Calu3 (cell line): ENCODE measurements at places on chromosomes 16 and 17.
A peak's percentile ranks its signal among the peaks of the same experiment; 100 is the strongest.

DNA sequence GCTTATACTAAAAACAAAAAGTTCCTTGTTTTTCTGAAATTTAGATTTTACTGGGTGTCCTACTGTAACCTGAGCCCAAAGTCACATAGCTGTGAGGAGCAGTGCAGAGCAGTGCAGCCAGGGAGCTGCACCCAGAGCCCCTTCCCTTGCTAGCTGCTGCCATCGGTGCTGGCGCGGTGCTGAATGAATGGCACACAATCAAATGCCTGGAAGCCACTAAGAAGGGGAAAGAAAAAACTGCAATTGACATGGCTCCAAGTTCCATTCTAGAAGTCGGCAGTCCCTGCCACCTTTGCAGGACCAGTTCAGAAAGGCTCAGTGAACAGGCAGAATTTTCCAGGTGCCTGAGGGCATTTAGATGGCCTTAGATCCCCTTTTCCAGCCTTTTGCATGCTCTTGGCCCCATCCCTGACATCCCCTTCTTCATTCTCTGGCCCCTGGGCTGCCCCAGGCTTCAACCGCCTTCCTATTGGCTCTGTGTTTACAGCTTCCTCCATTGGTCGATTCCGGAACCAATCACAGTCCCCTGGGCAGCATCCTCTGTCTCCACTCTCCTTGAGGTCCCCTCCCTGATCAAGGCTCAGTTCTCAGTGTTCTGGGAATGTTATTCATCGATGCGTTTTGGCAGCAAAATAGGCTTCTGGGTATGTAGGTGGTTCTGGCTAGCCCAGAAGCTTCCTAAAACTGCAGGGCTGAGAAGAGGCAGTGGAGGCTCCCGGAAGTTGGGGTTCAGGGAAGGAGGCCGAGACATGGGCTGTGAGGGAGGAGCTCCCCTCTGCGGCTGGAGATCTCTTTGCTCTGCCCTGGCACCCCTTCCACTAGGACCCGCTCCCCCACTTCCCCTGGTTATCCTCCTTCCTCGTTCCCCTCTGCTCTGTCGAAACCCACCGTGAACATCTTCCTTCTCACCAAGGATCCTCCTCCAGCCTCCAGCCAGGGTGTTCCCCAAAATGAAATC lies 37.9 kb downstream of the ATP2C2 start:
- DNase-seq, result no peak
- no peaks in the 10 kb centered on the region for H3K4me1 ChIP-seq
- H3K27ac ChIP-seq, result no peak overlapping the region
- no peaks in the 10 kb centered on the region for H3K27me3 ChIP-seq

GRCh38 chr17:50134206-50135110 lies 4.5 kb upstream of the SAMD14 start:
- H3K4me3 ChIP-seq, result no peak overlapping the region
- H3K36me3 ChIP-seq, result peaks cover 46% of the 10 kb centered on the region
- peaks cover 13% of the 10 kb centered on the region for H3K4me1 ChIP-seq
- peak; percentile 29 for DNase-seq

DNA sequence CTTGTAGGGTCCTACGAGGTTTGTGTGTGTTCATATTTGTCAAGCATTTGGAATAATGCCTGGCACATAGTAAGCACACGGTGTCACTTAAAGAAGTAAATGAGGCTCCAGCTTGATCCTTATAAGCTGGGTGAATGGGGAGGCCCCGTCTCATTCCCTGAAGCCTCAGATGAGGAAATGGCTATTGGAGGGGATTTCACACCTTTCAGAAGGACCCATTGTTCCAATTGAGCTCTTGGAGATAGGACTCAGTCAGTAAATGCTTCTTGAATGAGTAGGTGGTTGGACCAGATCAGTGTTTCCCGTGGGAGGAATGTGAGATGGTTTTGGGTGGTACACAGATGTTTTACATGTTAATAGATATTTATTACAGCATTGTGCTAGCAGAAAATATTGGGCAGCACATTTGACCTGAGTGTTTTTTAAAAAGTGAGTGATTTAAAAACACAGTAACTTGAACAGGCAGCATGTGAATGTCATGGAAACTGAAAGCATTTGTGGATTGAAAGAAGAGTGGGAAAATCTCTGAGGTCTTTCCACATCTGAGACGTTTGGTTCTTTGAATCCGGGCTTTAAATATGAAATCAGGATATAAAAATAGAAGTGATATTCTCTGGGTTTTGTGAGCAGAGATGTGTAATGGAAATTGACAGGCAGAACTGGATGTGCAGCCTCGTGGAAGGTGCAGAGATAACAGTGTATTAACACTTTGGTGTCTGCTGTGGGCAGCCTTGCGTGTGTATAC lies 36.4 kb upstream of the ARHGAP17 start:
- DNase-seq, result peak; percentile 70
- H3K4me3 ChIP-seq, result peak overlapping the region; percentile 50
- H3K27me3 ChIP-seq, result no peaks in the 10 kb centered on the region
- H3K27ac ChIP-seq, result peak overlapping the region; percentile 99

DNA sequence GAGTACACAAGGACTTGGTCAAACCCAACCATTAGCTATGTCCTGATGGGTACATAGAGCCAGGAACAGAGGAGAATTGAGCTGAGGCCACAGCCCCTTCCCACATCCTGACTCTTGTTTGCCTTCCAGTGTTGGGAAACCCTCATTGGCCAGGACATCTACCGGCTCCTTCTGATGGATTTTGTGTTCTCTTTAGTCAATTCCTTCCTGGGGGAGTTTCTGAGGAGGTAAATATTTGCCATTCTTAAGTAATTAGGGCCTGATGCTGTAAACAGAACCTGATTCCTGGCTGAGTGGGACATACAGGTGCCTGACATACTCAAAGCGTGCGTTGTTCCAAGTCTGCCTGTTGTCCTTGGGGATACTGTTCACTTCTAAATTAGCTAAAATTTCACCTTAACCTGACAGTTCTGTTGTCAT lies 42.6 kb downstream of the GDE1 start:
- H3K4me1 ChIP-seq, result peaks cover 29% of the 10 kb centered on the region
- peak overlapping the region; percentile 34 for H3K27ac ChIP-seq
- no peak overlapping the region for H3K4me3 ChIP-seq
- no peak for DNase-seq
- no peaks in the 10 kb centered on the region for H3K27me3 ChIP-seq

DNA sequence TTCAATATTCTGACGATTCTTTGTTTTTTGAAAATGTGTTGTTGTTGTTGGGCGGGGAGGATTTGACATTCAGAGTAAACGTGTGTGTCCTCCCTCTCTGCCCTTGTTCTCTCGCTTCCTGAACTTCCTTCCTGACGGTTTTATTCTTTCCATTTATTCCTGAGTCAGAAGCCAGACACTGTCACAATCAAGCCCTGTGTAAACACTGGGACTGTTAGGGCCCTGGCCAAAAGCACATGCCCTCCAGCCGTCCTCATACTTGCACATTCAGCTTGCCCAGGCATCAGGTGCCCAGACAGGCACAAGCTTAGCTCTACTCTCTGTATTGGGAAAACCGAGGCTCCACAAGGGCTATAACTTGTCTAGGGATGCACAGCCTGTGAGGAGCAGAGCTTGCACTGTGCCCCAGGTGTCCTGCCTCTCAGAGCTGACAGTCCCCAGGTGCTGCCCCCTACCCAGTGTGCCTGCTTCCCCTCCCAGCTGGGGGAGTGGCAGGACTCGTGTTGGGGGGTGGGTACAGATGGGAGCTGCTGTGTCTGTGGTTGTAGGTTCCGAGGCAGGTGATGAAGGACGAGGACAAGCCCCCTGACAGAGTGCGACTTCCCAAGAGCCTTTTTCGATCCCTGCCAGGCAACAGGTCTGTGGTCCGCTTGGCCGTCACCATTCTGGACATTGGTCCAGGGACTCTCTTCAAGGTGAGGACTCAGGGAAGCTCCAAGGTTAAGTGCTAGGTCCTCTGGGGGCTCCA lies 9.7 kb downstream of the ADGRG3 start:
- DNase-seq, result no peak
- H3K27me3 ChIP-seq, result peaks cover 63% of the 10 kb centered on the region
- H3K36me3 ChIP-seq, result no peaks in the 10 kb centered on the region
- no peaks in the 10 kb centered on the region for H3K4me1 ChIP-seq

GRCh38 chr16:27464626-27465482 lies 62.9 kb downstream of the IL21R start:
- no peak overlapping the region for H3K27ac ChIP-seq
- H3K4me3 ChIP-seq, result no peak overlapping the region
- no peak for DNase-seq
- peaks cover 51% of the 10 kb centered on the region for H3K36me3 ChIP-seq

- H3K27ac ChIP-seq, result peak overlapping the region; percentile 10
- H3K36me3 ChIP-seq, result peaks cover 40% of the 10 kb centered on the region
- no peak for DNase-seq
- no peaks in the 10 kb centered on the region for H3K27me3 ChIP-seq
Observed at GRCh38 chr16:10945065-10945787, 862 bp downstream of the CLEC16A start.

GRCh38 chr17:78618264-78619066 lies 41.3 kb upstream of the DNAH17 start:
- no peaks in the 10 kb centered on the region for H3K36me3 ChIP-seq
- no peak overlapping the region for H3K27ac ChIP-seq
- no peak overlapping the region for H3K4me3 ChIP-seq
- H3K4me1 ChIP-seq, result no peaks in the 10 kb centered on the region
- DNase-seq, result no peak

- H3K27me3 ChIP-seq, result no peaks in the 10 kb centered on the region
- DNase-seq, result no peak
- no peak overlapping the region for H3K27ac ChIP-seq
- no peak overlapping the region for H3K4me3 ChIP-seq
- H3K36me3 ChIP-seq, result no peaks in the 10 kb centered on the region
Observed at GRCh38 chr17:49637050-49637449, 40.8 kb downstream of the SPOP start.

GRCh38 chr16:24345704-24346103 lies 89.6 kb downstream of the CACNG3 start:
- no peaks in the 10 kb centered on the region for H3K4me1 ChIP-seq
- no peak for DNase-seq
- no peak overlapping the region for H3K27ac ChIP-seq
- H3K27me3 ChIP-seq, result peaks cover 84% of the 10 kb centered on the region
- no peaks in the 10 kb centered on the region for H3K36me3 ChIP-seq

- no peaks in the 10 kb centered on the region for H3K36me3 ChIP-seq
- no peak overlapping the region for H3K4me3 ChIP-seq
- no peaks in the 10 kb centered on the region for H3K4me1 ChIP-seq
- no peak for DNase-seq
Observed at GRCh38 chr17:78063489-78063888, 65.1 kb downstream of the TMC6 start.

DNA sequence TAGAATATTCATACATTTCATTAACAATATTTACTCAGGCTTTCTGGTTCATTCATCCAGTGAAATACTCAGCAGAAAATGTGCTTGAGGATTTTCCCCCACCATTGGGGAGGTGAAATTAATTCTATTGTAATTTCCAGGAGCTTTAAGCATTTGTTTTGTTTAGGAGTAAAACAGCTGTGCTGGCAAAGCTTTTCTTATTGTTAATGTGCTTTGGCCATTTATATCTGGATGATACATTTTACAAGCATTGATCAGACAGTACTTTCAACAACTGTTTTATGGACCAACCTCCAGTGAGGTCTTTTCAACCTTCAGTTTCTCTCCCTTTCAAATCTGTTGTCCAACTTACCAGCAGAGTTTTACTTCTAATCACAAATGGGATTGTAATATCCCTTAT lies 672.4 kb downstream of the CDH11 start:
- no peak for DNase-seq
- no peaks in the 10 kb centered on the region for H3K4me1 ChIP-seq
- no peaks in the 10 kb centered on the region for H3K27me3 ChIP-seq
- H3K27ac ChIP-seq, result no peak overlapping the region
- H3K36me3 ChIP-seq, result no peaks in the 10 kb centered on the region

DNA sequence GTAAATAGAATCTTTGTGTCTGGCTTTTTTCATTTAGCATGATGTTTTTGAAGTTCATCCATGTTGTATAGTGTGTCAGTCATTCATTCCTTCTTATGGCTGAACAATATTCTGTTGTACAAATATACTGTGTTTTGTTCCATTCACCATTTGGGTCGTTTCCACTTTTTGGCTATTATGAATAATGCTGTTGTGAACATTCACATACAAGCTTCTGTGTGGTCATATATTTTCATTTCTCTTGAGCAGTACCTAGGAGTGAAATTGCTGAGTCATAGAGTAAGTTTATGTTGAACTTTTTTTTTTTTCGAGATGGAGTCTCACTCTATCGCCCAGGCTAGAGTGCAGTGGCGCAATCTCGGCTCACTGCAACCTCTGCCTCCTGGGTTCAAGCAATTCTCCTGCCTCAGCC lies 32.3 kb upstream of the TAOK1 start:
- no peaks in the 10 kb centered on the region for H3K36me3 ChIP-seq
- no peak overlapping the region for H3K27ac ChIP-seq
- no peaks in the 10 kb centered on the region for H3K27me3 ChIP-seq
- no peak overlapping the region for H3K4me3 ChIP-seq
- no peak for DNase-seq

DNA sequence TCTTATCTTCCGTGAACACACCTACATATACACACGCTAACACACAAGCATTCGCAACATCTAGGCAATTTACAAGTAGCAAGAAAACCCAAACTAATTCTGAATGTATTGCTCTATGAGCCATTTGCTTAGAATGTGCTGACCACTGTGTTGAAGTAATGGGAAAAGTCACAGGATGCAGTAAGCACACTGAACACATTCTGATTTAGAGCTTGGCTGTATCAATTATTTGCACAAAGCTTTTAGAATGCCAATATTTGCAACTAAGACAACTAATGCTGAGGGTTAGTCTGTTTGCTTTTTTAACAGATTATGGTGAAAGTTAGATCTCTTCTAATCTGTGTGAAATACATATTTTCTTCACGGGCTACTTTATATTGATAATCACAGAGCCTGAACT lies 179.8 kb upstream of the ELAC2 start:
- no peak for DNase-seq
- no peak overlapping the region for H3K4me3 ChIP-seq
- H3K36me3 ChIP-seq, result no peaks in the 10 kb centered on the region
- no peak overlapping the region for H3K27ac ChIP-seq
- H3K27me3 ChIP-seq, result no peaks in the 10 kb centered on the region

- DNase-seq, result no peak
- H3K4me3 ChIP-seq, result no peak overlapping the region
- H3K27me3 ChIP-seq, result no peaks in the 10 kb centered on the region
- H3K27ac ChIP-seq, result no peak overlapping the region
Observed at GRCh38 chr17:17719199-17719940, 38.1 kb downstream of the RAI1 start.
